ENCODE measurements at places on chromosomes 3 and 15.

DNA sequence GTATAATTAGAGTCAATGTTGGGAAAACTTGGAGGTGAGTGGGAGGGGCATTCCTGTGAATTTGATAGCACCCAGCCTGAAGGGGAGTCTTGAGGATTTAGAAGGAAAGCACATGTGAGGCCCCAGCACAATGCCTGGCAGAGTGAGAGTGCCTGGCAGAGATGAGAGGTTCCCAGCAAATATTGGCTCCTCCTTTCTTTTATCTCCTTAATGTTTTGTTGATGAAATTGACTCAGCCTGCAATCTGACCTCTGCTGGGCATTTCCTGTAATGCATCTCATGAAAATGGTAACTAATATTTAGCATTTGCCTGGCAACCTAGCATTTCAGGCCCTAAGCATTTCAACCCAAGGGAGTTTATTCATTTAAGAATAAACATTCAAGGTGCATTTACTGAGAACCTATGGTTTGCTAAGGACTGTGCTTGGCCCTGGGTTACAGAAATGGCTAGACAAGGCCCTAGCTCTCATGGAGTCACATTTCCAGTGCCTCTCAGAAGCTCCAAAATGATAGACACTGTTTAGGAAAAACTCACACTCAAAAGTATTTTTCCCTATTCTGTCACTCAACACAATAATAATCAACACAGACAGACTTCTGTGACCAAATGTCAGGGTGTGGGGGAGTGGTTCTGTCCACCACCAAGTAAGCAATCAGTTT is 19.0 kb downstream of the PDHB start:
- no peak for DNase-seq

DNA sequence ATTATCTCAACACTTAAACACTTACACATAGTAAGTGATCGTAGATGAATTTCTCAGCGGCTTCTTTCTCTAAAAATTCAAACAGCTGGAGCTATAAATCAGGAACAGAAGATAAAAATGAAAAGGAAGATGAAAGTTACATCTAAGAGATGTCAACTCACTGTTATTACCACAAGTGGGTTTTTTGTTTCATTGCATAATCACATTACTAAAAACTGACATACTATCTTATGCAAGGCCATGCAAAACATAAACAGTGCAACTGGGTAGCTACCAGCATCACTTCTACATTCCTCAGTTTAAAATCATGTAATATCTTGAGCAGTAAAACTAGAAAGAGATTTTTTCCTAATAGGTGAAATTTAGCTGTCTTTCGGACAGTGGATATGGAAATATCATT is 14.9 kb downstream of the MINDY4B start:
- no peak for DNase-seq

DNA sequence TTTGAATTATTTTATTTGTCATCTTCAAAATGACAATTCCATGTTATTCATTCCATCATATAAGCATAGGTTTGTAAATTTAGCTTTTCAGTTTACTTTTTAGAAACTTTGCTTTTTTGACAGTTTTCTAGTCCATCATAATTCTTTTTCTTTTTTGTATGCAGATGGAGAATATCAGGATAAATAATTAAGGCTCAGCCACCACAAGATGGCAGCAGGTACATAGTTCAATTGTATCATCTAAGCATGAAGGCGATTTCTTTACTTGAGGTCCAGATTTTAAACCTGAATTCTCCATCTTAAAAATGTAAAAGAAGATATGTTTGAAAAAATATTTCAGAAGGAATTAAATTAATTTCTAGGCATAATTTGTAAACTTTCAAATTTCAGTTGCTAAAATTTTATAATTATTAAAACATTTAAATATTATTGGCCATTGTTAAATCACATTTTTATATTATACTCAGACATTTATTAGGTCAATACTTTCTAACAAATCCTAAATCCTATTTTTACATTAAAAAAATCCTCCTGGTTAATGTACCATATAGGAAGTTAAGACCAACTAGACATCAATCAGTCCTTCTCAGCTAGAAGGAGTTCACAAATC is 15.1 kb downstream of the PLSCR5 start:
- DNase-seq: no peak

DNA sequence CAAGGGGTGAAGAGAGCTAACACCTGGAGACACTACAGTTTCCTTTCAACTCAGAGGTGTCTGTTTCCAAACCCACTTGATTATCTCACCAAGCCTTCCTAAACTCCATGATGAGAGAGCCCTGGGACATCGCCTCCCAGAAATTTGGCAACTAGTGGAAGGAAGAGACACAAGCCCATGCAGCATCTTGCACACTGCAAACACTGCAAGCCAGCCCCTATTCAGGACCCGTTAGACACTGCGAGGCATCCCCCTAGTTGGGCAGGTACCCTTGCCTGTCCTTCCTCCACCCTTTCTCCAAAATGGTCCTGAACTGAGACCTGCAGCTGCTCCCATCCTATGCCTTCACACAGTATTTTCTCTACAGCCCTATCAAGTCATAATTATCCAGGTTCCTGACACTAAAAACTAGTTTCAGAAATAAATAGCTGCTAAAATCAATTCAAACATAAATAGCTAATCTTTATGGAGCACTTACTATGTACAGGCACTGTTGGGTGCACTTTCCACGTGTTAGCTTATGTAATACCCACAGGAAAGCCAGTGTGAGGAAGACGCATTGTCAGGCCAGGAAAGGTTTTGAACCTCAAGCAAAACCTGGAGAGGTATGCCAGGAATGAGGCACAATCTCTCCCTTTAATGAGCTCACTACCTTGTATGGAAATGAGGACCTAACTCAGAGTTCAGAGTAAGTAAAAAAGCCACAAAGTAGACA is 2.8 kb downstream of the MAGI1 start:
- DNase-seq: no peak

DNA sequence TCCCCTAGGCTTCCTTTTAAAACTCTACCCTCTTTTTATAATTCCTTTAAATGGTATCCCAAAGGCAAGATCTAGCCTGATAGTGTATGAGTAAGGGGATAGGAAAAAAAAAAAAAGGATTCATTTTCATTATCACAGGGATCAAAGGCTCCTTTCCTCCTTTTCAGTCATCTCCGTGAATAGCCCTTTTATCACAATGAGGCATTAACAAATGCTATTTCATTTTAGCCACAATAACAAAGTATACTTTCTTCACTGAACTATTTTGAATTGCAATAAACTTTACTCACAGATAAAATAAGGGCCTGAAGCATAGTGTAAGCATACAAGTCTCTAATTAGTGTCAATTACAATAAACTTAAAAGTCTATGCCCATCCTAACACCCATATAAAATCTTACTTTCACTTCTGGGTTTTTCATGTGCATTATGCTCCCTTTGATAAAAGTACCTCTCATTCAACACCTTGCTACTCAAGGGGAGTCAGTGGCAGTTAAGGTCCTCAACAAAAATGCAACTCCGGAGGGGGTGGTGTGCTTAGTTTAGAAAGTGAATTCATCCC is 8.6 kb downstream of the HIGD1A start:
- no peak for DNase-seq

- peak; percentile 37 for DNase-seq
Measured at GRCh38 chr15:26260517-26261133, 397.5 kb upstream of the ATP10A start.

GRCh38 chr3:141112686-141113297 is 61.6 kb downstream of the SPSB4 start:
- no peak for DNase-seq

- DNase-seq: no peak
Measured at GRCh38 chr15:33045066-33045810, 149.3 kb downstream of the FMN1 start.

GRCh38 chr3:183279371-183279770 is 26.3 kb downstream of the B3GNT5 start:
- no peak for DNase-seq

DNA sequence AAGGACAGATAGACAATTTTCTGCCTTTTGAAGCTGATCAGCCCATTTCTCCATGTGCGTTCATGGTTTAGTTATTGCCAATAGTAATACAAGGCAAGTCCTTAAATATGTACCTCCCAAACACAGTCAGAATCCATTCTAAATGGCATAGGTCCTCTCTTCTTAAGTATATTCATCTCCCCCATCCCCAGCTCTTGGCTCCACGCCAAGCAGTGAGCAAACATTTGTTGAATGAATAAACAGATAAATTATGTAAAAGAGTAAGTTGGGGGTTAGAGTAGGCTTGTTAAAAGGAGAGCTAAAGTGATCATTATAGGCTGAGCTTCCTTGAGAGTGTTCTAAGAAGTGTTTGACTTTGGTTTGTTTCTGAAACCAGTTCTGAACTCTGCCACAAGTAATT is 241.3 kb downstream of the ITPR1 start:
- DNase-seq: no peak

- no peak for DNase-seq
Measured at GRCh38 chr3:186094271-186094670, 14.6 kb downstream of the ETV5 start.

GRCh38 chr3:101202640-101203039 is 117.7 kb downstream of the IMPG2 start:
- DNase-seq: no peak
